Aortic smooth muscle cell (primary cell): ENCODE measurements at places on chromosomes 13 and 19. TPM values are rescaled to one million over a fixed set of nuclear protein-coding genes. Genes with fewer than 3 reads are reported as not detected.

Gene ZNF667
- total RNA-seq, result 3.2 and 4.0 TPM in 2 replicates

Gene CA11
- 0.93 and 1.1 TPM in 2 replicates for total RNA-seq

Gene GPR180
- 6.9 and 7.0 TPM in 2 replicates for total RNA-seq

Gene HTR2A
- total RNA-seq, result 0.31 and 0.66 TPM in 2 replicates

Gene TMEM272
- total RNA-seq, result not detected in 2 replicates

Gene DCUN1D2
- 8.2 and 9.5 TPM in 2 replicates for total RNA-seq

Gene KIR3DL1
- not detected in 2 replicates for total RNA-seq

Gene ZSCAN4
- not detected in 2 replicates for total RNA-seq

Gene CCDC122
- total RNA-seq, result 2.4 and 4.5 TPM in 2 replicates

Gene PRR19
- 0.13 and 0.25 TPM in 2 replicates for total RNA-seq

Gene PSG1
- total RNA-seq, result 0.12 TPM in 1 of 2 replicates, not detected in the other
